ENCODE measurements at places on chromosomes 6 and 20.
A peak's percentile ranks its signal among the peaks of the same experiment; 100 is the strongest.

DNA sequence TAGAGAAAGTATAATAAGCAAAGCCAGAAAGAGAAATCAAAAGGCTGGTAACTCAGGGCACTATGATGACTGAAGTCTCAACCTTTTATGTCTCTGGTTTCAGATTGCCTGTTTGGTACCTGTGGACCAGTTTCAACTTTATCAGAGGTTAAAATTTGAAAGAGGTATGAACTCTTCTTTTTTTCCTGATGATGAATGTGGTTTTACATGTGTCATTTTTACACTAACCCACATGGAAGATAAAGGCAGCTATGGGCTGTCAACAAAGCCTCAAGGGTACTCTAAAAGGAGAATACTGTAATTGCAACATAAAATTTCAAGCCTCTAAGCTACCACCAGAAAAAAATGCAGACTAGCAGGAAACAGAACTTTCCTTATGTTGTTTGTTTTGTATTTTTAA, 52.4 kb downstream of the RNF144B start:
- no peak for DNase-seq

DNA sequence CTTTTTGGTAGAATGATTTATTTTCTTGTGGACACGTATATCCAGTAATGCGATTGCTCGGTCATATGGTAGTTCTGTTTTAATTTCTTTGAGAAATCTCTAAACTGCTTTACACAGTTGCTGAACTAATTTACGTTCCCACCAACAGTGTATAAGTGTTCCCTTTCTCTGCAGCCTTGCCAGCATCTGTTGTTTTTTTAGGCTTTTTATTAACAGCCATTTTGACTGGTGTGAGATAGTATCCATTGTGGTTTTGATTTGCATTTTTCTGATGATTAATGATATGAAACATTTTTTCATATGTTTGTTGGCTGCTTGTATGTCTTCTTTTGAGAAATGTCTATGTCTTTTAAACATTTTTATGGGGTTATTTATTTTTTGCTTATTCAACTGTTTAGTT, 196.7 kb downstream of the MOXD1 start:
- no peak for DNase-seq

DNA sequence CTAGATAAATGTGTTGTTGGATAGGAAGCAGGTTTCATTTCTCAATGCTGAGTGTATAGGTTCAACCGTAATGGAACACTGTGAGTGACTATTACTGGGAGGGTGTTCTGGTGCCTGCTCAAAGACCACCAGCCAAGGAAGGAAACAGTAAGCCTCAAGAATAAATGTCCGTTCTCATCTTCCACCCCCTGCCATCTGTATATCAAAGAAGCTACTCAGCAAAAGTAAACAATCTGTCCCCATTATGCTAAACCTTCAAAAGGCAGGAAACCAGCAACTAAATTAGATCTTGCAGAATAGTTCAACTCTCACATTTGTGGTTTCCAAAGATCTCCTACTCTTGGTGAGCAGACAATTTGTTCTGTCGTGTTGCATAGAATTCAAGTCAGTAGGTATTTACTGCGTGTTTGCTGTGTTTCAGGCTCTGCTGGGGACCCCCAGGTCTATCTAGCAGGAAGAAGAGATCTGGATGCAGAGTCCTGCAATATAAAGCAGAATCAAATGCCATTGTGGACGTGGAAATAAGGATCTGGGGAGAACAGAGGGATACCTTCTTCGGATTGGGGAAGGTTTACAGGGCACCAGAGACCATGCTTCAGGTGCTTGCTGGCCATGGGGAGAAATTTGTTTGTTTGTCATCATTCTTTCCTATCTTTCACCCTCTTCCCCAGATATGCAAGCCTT, 87.3 kb downstream of the SCML4 start:
- no peak for DNase-seq

DNA sequence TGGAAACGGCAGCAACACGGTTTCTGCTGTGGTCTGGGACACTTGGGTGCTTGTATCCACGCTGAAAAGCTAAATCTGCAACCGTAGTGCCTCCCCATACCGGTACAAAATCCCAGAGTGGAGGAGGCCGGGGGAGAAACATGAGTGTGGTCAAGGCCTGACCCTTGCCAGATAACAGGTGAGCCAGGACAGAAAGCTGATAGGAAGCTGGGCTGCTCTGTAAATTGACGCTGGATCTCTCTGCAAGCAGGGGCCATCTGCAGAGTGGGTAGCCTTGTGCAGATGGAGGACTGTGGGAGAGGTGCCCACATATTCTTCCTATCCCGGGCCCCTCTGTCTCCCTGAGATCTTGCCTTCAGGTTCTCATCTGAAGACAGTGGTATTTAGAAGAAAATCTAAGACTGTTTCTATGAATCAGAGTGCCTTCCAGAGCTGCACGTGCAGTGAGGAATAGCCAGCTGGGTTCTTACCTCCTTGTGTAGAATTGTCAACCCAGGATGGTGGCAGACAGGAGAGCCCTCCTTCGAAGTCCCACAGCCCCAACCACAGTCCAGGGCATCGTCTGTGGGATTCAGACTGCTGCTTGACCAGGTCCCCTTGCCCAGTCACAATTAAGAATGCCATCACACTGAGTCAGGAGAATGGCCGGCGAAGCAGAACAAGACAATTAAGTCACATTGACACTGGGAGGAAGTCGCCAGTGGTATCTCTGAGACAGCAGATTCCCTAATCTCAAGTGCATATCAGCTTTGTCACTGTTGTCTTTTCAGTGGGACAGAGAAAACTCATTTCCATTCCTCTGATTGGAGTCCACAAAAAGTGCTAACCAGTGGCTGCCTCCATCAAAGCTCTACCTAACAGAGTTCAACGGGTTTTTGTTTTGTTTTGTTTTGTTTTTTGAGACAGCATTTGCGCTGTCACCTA, 100.0 kb upstream of the RIPOR2 start:
- no peak for DNase-seq

DNA sequence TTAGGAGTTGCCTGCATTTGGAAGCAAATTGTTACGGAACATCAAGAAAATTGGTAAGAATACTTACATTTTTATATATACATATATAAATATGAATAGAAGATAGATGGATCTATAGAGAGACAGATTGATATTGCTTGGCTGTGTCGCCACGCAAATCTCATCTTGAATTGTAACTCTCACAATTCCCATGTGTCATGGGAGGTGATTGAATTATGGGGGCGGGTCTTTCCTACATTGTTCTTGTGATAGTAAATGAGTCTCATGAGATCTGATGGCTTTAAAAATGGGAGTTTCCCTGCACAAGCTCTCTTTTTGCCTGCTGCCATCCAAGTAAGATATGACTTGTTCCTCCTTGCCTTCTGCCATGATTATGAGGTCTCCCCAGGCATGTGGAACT, 180.8 kb upstream of the HEY2 start:
- no peak for DNase-seq

- DNase-seq: no peak
Measured at GRCh38 chr20:41494451-41494850, 123.7 kb downstream of the CHD6 start.

- DNase-seq: no peak
Measured at GRCh38 chr6:35173427-35174087, 32.4 kb upstream of the TCP11 start.

GRCh38 chr20:12737900-12738299, 270.9 kb upstream of the SPTLC3 start:
- no peak for DNase-seq

DNA sequence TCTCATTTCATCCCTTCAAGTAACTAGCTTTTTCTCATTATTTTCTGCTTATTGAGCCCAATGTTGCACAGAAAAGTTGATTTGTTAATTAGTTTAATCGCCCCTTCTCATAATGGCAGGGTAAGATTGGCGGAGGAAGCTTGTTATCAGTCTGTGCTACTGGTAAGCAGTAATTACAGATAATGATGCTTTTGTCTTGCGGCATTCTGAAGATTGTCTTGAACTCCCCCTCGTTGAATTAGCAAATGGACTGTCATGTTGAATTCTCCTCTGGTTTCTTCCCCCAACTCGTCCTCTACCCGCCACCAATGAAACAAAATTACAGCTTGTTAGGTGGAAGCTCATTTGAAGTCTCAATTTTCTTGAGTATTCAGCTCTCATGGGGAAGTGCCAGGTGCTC, 39.4 kb downstream of the PRDM13 start:
- DNase-seq: no peak

GRCh38 chr20:61387204-61387953, 135.3 kb downstream of the CDH4 start:
- no peak for DNase-seq

DNA sequence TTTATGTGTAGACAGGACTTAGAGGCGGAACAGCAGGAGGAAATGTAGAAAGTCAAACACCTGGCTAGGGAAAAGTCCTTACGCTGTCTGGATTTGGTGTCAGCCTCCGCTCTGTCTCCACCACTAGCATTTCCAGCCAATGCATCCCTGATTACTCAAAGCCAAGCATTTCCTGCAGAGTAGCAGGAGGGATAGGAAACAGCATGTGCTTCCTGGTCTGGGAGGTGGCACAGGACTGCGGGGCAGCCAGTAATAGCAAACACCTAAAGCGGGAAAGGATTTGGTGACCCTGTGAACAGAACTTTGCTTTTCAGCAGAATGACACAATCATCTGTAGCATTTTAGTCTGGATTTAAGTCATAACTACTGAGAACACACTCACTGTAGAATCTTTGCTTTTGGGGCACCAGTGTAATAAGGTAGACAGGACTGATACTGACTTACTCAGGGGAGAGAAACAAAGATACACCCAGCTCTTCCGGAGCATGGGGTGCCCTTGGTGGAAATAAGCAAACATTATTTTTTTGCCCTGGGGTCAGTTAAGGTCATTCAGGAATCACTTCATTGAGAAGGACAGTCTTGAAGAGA, 133.3 kb upstream of the AHI1 start:
- no peak for DNase-seq

GRCh38 chr6:96156425-96156824, 140.7 kb downstream of the FUT9 start:
- no peak for DNase-seq

DNA sequence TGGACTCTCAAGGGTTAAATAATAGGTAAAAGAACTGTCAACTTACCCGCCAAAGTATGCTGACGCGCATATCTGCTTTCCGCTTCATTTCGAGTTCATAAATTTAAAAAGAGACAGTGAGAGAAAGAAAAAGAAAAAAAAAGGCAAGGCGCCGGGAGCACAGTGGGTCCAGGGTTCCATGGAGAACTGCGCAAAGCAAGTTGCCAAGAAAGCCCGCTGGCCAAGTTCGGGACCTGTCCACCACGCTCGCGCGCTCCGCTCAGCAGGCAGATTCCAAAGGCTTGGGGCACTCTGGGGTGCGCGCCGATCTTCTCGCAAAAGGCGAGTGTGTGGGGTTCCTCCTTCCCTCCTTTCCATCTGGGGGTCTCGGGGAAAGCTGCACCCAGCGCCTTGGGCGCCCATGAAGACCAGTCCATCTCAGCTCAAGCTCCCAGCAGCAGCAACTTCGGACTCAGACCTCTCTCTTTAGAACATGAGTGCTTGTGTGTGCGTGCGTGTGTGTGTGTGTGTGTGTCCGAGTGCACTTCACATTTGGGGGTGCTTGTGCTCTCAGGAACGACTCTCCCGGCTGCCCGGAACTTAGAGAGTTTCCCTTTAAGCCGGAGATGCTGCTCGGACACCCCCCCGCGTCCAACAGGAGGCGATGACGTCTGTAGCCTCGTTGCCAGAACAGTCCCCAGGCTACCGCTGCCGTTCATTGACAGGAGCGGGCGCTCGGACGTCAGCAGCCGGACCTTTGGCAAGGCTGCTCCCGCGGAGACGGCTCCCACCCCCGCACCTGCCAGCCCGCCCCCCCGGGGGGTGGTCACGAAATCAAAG, 180.0 kb downstream of the TBXT start:
- peak; percentile 55 for DNase-seq

DNA sequence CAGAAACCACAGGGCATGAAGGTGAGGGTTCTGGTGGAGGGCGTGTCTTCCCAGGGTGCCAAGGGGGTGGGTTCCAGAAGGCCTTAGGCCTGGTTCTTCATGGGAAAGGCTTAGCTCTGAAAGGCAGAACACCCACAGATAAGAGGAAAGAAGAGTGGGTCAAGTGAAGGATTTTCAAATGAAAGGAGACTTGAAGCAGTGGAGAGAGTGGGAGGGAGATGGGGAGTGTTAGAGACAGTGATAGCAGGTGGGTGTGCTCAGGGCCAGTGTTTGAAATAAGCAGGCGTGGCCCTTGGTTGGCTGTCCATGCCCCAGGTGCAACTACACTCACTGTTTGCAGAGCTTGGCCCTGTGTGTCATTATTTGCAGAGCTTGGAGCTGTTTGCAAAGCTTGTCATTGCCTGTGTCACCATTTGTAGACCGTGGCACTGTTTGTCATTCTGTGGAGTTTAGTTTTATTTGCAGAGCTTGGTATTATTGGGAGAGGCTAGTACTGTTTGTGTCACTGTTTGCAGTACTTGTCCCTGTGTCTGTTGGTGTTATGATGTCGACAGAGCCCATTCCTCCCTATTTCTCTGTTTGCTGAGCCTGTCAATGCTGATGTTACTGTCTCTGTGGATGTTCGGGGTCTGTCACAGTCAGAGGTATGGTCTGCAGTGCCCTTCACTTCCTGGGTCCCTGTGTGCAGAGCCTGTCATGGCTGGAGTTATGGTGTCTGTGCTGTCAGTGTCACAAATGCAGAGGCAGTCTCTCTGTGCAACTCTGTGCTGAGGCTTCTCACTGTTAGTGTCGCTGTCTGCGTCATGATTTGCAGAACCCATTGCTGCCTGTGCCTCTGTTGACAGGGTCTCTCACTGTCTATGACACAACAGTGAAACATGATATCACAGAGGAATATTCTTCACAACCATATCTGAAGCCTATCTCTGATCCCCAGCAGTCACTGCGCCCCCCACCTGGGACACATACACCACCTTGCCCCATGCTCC, 127.7 kb upstream of the LRFN2 start:
- DNase-seq: no peak

- DNase-seq: no peak
Measured at GRCh38 chr6:113623129-113623528, 234.0 kb upstream of the MARCKS start.

GRCh38 chr6:31252625-31253024, 19.3 kb downstream of the HLA-C start:
- DNase-seq: no peak

DNA sequence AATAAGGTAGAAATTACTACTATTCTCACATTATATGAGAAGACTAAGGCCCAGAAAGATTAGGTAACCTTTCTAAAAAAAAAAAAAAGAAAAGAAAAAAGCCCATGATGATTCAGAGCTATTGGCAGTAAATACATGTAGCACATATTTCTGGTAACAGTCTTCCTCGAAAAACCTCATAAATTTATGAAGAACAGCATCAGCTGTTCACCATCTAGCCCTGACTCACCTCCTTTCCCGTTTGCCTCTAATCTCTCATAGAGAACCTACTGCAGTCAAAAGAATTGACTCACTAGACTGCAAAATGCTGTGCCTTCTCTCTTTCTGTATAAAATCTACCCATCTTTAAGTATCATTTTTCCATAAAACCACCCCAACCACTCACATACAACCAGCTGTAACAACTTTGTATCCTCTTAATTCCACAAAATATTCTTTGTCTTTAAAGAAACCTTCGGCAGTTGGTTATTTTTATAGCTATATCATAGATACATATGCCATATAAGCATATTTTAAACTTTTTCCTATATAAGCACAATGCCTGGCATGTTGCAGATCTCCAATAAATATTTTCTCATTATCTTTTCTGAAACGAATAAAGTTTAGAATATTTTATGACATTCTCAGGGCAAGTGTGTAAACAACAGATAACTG, 152.7 kb upstream of the ENPP5 start:
- peak; percentile 50 for DNase-seq

GRCh38 chr20:15512916-15513315, 1060.3 kb downstream of the KIF16B start:
- no peak for DNase-seq

- no peak for DNase-seq
Measured at GRCh38 chr6:68313911-68314310, 321.2 kb upstream of the ADGRB3 start.
